ENCODE measurements at places on chromosomes 13 and 19. TPM values are rescaled to one million over a fixed set of nuclear protein-coding genes. Genes with fewer than 3 reads are reported as not detected.

The POSTN gene
- total RNA-seq = 546 TPM

The ALKBH7 gene
- 38.3 TPM for total RNA-seq

The GNA15 gene
- not detected for total RNA-seq

The SHFL gene
- 18.4 TPM for total RNA-seq

The AKT2 gene
- total RNA-seq = 132 TPM

The SBK3 gene
- total RNA-seq = 0.25 TPM

The UQCRFS1 gene
- total RNA-seq = 46.4 TPM

The TNFRSF19 gene
- total RNA-seq = 7.3 TPM

The ZNF677 gene
- 37.9 TPM for total RNA-seq

The NRTN gene
- total RNA-seq = not detected

The RFPL4A gene
- total RNA-seq = not detected

The ZNF534 gene
- not detected for total RNA-seq

The BIVM gene
- 31.5 TPM for total RNA-seq

The TLE6 gene
- total RNA-seq = 0.18 TPM

All from fibroblast of the aortic adventitia (primary cell).